ENCODE measurements at places on chromosomes 12 and 14. TPM values are rescaled to one million over a fixed set of nuclear protein-coding genes. Genes with fewer than 3 reads are reported as not detected.

Gene ARMH4
- total RNA-seq, result 0.30 TPM

Gene ZFHX2
- 1.2 TPM for total RNA-seq

Gene KRT82
- total RNA-seq, result not detected

Gene ADAM21
- total RNA-seq, result 0.07 TPM

Gene MOAP1
- total RNA-seq, result 16.1 TPM

Gene GPR132
- total RNA-seq, result 0.43 TPM

Gene RNASE7
- total RNA-seq, result not detected

Gene TAS2R30
- not detected for total RNA-seq

Gene PMEL
- 1.4 TPM for total RNA-seq

Gene HVCN1
- total RNA-seq, result 0.70 TPM

Gene PPP1R1A
- total RNA-seq, result not detected

Gene RASAL1
- total RNA-seq, result 0.55 TPM

Gene CEP128
- 5.7 TPM for total RNA-seq

Gene FAM181A
- not detected for total RNA-seq

Gene TMTC1
- total RNA-seq, result 0.13 TPM

Gene OTUB2
- 4.4 TPM for total RNA-seq

Gene DIO2
- total RNA-seq, result 10.7 TPM

Gene TMEM229B
- 0.22 TPM for total RNA-seq

Gene SOAT2
- 0.23 TPM for total RNA-seq

Gene ARHGAP9
- 0.22 TPM for total RNA-seq

Gene SRSF5
- total RNA-seq, result 331 TPM

Gene TRHDE
- 0.09 TPM for total RNA-seq

Gene CCDC38
- total RNA-seq, result 0.07 TPM

Gene GALNT9
- total RNA-seq, result 6.8 TPM

Gene COL2A1
- not detected for total RNA-seq

Gene DTX3
- total RNA-seq, result 18.8 TPM

Gene LRP1-AS
- not detected for total RNA-seq

Gene TAS2R13
- total RNA-seq, result not detected

Gene TTC8
- 51.9 TPM for total RNA-seq

Gene VRTN
- total RNA-seq, result not detected

Gene RIPK3
- not detected for total RNA-seq

Gene TOMM20L
- total RNA-seq, result not detected

Gene PTCSC3
- total RNA-seq, result not detected

Gene LMNTD1
- not detected for total RNA-seq

Gene ADAMTS20
- not detected for total RNA-seq

Gene IL26
- not detected for total RNA-seq

Gene IRAK3
- total RNA-seq, result 0.14 TPM

Gene TGM1
- total RNA-seq, result 1.0 TPM

Gene GMPR2
- 65.1 TPM for total RNA-seq

Gene TTC6
- total RNA-seq, result 0.34 TPM

Gene NFE2
- total RNA-seq, result 0.07 TPM

Gene LAG3
- 1.1 TPM for total RNA-seq

Gene AQP6
- total RNA-seq, result not detected

Gene SLC4A8
- total RNA-seq, result 1.0 TPM

Gene CFAP251
- total RNA-seq, result 0.85 TPM

Gene WASHC3
- 27.7 TPM for total RNA-seq

Gene TAS2R7
- total RNA-seq, result not detected

Gene SNRPF
- total RNA-seq, result 180 TPM

Gene GPRC5D
- not detected for total RNA-seq

Gene GNS
- total RNA-seq, result 54.8 TPM

Gene KLRD1
- not detected for total RNA-seq

Gene NKX2-1
- total RNA-seq, result not detected

Gene KCNMB4
- total RNA-seq, result 0.13 TPM

Gene INHBC
- total RNA-seq, result not detected

Gene BBS10
- 5.2 TPM for total RNA-seq

Gene SETD1B
- 11.6 TPM for total RNA-seq

Gene ADAM20
- not detected for total RNA-seq

Gene YEATS4
- total RNA-seq, result 37.2 TPM

Gene ARHGDIB
- total RNA-seq, result 1.4 TPM
